ENCODE measurements at places on chromosomes 1 and 21.

- no peak for DNase-seq
Observed at GRCh38 chr1:109931189-109931731, 20.6 kb downstream of the CSF1 start.

GRCh38 chr1:168726281-168726680, 2.7 kb downstream of the DPT start:
- no peak for DNase-seq

DNA sequence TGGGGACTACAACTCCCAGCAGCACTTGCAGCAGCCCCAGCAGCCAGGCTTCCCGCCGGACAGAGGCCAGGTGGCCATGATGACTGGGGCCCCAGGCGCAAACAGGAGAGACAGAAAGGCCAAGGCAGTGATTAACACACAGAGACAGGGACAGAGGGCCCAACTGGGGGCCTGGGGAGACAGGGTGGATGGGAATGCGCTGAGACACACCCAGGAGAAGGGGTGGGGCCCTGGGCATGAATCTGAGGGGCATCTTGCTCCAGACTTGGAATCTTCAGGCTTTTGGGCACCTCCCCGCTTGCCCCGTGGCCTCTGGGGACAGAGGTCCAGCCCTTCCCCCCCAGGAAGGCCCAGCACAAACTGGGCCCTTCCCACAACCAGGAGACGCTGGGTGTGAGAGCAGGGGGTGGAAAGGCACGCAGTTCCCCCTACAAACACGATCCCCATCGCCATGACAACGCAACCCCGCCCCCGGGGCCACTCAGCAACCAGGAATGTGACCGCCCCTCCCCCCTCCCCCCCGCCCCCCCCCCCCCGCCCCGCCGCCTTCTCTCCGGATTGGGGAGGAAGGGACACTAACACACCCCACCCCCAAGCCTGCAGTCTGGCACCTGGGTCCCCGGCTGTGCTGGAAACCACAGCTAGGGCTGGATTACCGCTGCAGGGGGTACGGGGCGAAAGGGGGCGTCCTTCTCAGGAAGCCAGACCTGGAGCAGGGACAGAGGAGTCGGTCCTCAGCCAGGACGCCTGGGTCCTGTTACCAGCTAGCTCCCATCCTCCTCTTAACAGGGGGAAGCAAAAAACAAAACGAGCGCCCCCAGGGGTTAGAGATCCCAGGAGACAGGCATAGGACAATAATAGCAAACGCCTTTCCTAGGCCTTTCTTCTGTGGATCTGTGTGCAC, 4.5 kb downstream of the HDGF start:
- DNase-seq, result no peak

- DNase-seq, result no peak
Observed at GRCh38 chr1:56188221-56188620, 391.1 kb downstream of the PLPP3 start.

- no peak for DNase-seq
Observed at GRCh38 chr1:61011561-61012263, 70.6 kb upstream of the NFIA start.

GRCh38 chr1:81671038-81671437, 129.7 kb upstream of the ADGRL2 start:
- no peak for DNase-seq

DNA sequence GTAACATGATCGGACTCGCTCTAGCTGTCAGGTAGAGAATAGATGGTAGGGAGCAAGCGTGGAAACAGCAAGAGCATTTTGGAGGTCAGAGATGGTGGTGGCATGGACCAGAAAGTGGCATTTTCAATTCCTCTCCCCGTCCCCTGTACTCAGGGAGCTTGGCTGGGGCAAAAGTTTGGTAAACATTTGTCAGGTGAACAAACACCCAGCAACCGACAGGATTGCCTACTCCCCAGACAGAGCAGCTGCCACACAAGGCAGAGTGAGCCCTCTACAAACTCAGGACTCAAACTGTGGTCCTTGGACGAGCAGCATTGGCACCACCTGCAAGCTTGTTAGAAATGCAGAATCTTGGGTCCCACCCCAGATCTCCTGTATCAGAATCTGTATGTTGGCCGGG, 14.3 kb downstream of the PTAFR start:
- DNase-seq, result no peak

DNA sequence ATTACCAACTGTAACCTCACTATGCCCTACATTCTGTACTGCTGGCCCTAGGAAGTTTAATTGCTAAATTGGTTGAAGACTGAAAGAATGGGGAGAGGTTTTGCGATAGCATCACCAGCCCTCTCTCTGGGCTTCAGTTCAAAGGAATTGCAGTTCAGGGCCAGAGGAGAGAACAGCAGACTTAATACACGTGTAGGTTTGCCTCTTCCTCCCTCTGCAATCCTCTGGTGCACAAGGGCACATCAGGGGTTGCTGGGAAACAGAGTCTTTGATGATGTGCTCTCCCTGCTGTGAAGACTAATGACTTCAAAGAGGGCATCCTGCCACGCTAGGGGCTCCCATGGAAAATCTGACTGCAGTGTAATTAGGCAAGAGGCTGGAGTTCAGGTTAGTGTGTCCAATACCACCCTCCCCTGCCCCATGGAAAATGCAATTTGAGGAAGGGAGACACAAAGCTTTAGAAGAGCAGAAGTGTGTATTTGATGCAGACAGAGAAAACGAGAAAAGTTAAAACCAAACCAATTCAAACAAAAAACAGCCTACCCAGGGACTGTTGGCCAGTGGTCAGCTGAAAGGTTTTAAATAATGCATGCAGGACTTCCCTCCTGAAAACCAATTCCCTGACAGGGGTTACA, 167.9 kb downstream of the ASTN1 start:
- DNase-seq, result no peak
